Thyroid gland (tissue), 4 donors: ENCODE measurements at places on chromosomes 3 and 15. TPM values are rescaled to one million over a fixed set of nuclear protein-coding genes. Genes with fewer than 3 reads are reported as not detected.

DNA sequence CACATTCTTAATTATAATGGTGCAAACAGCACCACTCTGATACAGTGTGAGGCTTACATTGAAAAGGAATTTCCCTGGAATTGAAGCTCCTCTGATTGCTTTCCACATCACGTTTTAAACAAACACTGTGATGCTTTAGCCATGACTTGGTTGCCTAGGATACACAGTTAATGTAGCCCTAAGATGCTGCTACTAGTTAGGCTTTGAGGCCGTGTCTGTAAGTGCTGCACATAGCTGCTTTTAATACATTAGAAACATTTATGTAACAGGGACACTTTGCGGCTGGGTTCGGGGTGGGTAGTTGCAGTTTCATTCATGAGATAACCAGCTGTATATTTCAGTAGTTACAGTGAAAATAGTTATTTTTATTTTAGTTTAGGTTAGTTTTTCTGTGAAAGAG, 334.7 kb downstream of the NLGN1 start:
- no peaks in the 10 kb centered on the region for H3K4me1 ChIP-seq
- no peak overlapping the region for H3K27ac ChIP-seq
- no peak for DNase-seq
- no peak overlapping the region for H3K4me3 ChIP-seq

GRCh38 chr3:34020170-34020569, 221.7 kb downstream of the PDCD6IP start:
- H3K27me3 ChIP-seq: no peaks in the 10 kb centered on the region
- no peaks in the 10 kb centered on the region for H3K36me3 ChIP-seq
- H3K27ac ChIP-seq: no peak overlapping the region
- no peak for DNase-seq

DNA sequence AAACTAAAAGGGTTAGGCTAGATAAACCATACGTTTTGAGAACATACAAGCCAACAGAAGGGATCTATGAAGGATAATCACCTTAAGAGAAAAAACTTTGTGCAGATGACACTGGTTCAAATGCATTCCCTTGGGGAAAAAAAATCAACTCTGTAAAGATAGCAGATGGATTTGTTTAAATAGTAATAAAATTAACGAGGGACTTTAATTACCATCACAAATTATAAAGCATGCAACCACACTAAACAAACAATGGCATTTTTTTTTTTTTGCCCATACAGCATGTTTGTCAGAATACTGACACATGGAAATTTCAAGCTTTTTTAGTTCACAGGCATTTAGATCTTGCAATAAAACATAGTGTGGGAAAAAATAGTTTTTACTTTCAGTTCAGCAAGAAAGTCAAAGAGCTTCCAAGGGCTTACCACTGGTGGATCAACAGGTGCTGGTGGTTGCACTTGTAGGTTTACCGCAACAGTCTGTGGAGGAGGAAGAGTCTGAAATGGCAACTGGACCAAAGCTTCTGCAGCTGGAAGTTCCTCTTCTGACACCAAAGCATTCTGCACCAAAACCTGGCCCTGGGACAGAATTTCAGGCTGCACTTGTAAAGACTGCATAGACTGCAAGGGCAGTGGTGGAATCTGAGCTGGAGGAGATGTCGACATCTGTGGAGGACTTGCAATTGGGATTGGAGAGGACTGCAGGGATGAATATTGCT, 53.1 kb downstream of the PHC3 start:
- H3K4me3 ChIP-seq: no peak overlapping the region
- peaks cover 20% of the 10 kb centered on the region for H3K36me3 ChIP-seq

DNA sequence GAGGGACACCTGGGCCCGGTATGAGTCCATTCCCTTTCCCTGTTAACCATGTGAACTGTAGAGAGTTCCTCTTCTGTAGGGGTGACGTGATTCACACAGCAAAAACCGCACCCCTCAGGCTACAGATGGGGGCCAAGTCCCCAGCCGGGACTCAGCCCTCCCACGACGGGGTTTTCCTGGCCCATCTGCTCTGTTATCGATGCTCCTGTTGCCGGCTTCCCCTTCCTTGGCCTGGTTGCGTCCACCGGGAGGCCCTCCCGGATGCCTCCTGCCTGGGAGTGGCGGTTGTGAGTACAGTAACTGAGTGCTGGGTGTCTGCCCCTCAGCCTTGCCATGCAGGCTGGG, 817 bp upstream of the PLXNA1 start:
- H3K27me3 ChIP-seq: no peaks in the 10 kb centered on the region
- no peak for DNase-seq
- H3K4me3 ChIP-seq: no peak overlapping the region
- no peak overlapping the region for H3K27ac ChIP-seq
- H3K4me1 ChIP-seq: peaks cover 39% of the 10 kb centered on the region
- no peaks in the 10 kb centered on the region for H3K36me3 ChIP-seq

Gene CACNA2D3
- total RNA-seq: 4.8 TPM

DNA sequence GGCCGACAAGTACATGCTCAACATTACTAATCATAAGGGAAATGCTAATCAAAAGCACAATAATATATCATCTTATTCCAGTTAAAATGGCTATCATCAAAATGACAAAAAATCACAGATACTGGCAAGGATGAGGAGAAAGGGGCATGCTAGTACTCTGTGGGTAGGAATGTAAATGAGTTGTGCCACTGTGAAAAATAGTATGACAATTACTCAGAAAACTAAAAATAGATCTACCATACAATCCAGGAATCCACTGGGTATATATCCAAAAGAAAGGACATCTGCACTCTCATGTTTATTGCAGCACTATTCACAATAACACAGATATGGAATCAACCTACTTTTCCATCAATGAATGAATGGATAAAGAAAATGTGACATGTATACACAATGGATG, 1256.5 kb downstream of the SI start:
- no peak for DNase-seq
- H3K4me1 ChIP-seq: no peaks in the 10 kb centered on the region
- H3K36me3 ChIP-seq: no peaks in the 10 kb centered on the region
- no peak overlapping the region for H3K27ac ChIP-seq

- DNase-seq: peak; percentile 44
- no peaks in the 10 kb centered on the region for H3K36me3 ChIP-seq
- no peaks in the 10 kb centered on the region for H3K27me3 ChIP-seq
- peak overlapping the region; percentile 94 for H3K27ac ChIP-seq
- peaks cover 11% of the 10 kb centered on the region for H3K4me1 ChIP-seq
Observed at GRCh38 chr3:18423401-18424212, 1.5 kb downstream of the SATB1 start.

DNA sequence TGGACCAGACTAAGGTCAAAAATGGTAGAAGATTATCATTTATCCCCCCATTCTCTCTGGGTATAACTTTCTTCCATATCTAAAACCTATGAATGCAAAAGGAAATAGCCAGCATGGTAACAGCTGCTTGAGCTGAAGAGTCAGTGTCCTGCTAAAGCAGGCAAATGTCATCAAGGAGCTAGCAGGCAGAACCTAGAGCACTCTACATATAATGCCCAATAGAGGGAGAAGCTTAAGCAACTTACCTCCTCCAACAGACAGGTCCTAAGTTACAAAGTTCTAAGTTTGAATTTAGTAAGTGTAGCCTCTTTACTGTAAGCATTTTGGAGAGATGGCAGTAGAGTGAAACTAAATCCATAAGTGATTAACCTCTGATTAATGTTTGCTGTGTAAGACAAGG, 7.7 kb downstream of the RAF1 start:
- H3K4me1 ChIP-seq: peaks cover 46% of the 10 kb centered on the region
- no peak overlapping the region for H3K4me3 ChIP-seq
- no peaks in the 10 kb centered on the region for H3K27me3 ChIP-seq
- no peak for DNase-seq
- no peak overlapping the region for H3K27ac ChIP-seq

DNA sequence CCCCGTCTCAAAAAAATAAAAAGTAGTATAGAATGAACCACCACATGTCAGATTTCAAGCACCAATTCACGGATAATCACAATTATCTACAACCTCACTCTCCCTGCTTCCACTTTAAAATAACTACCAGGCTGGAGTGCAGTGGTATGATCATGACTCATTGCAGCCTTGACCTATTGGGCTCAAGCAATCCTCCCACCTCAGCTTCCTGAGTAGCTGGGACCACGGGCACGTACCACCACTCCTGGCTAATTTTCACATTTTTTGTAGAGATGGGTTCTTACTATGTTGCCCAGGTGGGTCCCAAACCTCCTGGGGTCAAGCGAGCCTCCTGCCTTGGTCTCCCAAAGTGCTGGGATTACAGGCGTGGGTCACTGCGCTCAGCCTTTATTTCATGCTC, 38.1 kb upstream of the LDHAL6B start:
- H3K4me3 ChIP-seq: no peak overlapping the region
- H3K27ac ChIP-seq: peak overlapping the region; percentile 91
- DNase-seq: no peak
- H3K27me3 ChIP-seq: no peaks in the 10 kb centered on the region

Gene NPHP3
- total RNA-seq: 34.4 TPM

Gene SH3GL3
- 0.40 TPM for total RNA-seq

DNA sequence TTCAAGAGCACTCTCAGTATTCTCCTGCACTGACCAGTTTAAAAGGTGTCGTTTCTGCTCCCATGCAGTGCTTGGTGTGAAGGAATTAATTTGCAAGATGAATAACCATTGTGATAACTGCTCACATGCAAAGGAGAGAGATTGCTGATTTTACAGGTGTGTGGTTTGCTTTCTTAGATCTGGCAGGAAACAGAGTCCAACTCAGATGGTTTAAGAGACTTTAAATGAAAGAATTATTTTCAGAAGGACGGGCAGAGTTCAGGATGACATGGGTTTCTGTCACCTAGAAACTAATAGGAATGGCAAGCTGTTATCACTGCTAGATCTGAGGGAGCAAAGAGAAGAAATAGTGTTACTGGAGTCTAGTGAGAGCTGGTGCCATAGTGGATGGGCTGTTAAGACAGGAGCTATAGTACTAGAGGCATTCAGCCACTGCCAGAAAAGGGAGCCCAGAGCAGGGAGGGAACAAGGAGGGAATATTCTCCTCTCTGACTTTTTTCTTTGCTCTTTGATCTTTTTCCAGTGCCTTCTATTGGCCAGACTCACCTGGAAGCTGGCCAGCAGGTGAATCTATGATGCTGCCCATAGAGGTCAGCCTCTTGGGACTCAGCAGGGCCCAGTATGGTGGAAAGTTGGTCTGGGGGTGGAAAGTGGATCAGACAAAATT, 14.9 kb downstream of the ATXN7 start:
- no peak overlapping the region for H3K27ac ChIP-seq
- no peaks in the 10 kb centered on the region for H3K27me3 ChIP-seq
- H3K4me1 ChIP-seq: peaks cover 6% of the 10 kb centered on the region
- H3K36me3 ChIP-seq: no peaks in the 10 kb centered on the region

GRCh38 chr3:38536671-38537070, 40.5 kb downstream of the EXOG start:
- no peaks in the 10 kb centered on the region for H3K4me1 ChIP-seq
- no peaks in the 10 kb centered on the region for H3K27me3 ChIP-seq
- no peak overlapping the region for H3K27ac ChIP-seq
- H3K4me3 ChIP-seq: no peak overlapping the region
- no peaks in the 10 kb centered on the region for H3K36me3 ChIP-seq
- DNase-seq: no peak

- H3K4me1 ChIP-seq: no peaks in the 10 kb centered on the region
- H3K4me3 ChIP-seq: no peak overlapping the region
- H3K36me3 ChIP-seq: no peaks in the 10 kb centered on the region
- no peaks in the 10 kb centered on the region for H3K27me3 ChIP-seq
Observed at GRCh38 chr3:23172059-23172458, 31.1 kb upstream of the UBE2E2 start.

Gene ZCWPW2
- total RNA-seq: 1.1 TPM

- H3K4me1 ChIP-seq: peaks cover 10% of the 10 kb centered on the region
- no peak overlapping the region for H3K4me3 ChIP-seq
- no peak for DNase-seq
- H3K27ac ChIP-seq: no peak overlapping the region
Observed at GRCh38 chr3:13025090-13025489, 48.1 kb downstream of the IQSEC1 start.

- DNase-seq: no peak
- no peaks in the 10 kb centered on the region for H3K4me1 ChIP-seq
- H3K27ac ChIP-seq: no peak overlapping the region
- H3K4me3 ChIP-seq: no peak overlapping the region
- no peaks in the 10 kb centered on the region for H3K27me3 ChIP-seq
Observed at GRCh38 chr3:82033186-82033585, 271.7 kb upstream of the GBE1 start.

DNA sequence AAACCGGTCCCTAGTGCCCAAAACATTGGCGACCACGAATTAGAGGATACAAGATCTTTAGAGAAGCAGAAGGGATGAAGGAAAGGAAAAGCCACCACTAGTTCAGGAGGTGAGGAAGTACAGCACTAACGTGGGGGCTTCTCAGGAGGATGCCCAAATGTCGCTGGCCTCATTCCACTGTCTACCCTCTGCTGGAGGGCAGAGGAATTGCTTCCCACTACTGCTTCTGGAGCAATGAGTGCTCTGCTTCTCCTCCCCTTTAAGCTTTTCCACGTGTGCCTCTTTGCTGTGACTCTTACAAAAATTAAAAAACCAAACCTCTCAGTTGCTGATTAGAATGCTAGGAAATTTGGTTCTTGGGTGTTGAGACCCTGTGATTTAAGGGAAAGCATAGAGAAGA, 281.3 kb downstream of the CLSTN2 start:
- no peak overlapping the region for H3K27ac ChIP-seq
- DNase-seq: no peak

GRCh38 chr15:71562251-71562650, 248.1 kb upstream of the NR2E3 start:
- no peak for DNase-seq
- H3K4me3 ChIP-seq: no peak overlapping the region
- H3K4me1 ChIP-seq: no peaks in the 10 kb centered on the region

DNA sequence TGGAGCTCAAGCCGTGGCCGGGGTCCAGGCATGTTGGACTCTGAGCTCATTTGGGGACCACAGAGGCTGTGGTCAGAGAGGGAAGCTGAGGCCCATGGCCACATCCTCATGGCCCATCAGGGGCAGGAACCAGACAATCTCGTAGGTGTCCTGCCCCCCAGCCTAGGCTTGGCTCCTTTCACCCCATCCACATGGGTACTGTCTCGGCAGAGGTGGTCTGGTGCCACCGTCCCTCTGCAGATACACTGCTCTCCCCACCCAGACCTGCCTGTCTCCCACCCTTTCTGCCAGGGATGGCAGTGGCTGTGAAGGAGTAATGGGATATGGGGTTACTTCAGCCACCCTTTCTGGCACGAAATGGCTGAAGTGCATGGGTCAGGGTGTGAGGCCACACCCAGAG, 7.9 kb downstream of the PRSS50 start:
- H3K27ac ChIP-seq: no peak overlapping the region
- H3K36me3 ChIP-seq: no peaks in the 10 kb centered on the region
- no peaks in the 10 kb centered on the region for H3K27me3 ChIP-seq
- H3K4me3 ChIP-seq: no peak overlapping the region
- H3K4me1 ChIP-seq: no peaks in the 10 kb centered on the region
- DNase-seq: no peak

- H3K4me1 ChIP-seq: no peaks in the 10 kb centered on the region
- H3K27ac ChIP-seq: no peak overlapping the region
- DNase-seq: no peak
- H3K27me3 ChIP-seq: no peaks in the 10 kb centered on the region
Observed at GRCh38 chr3:43036621-43037423, 57.7 kb downstream of the GASK1A start.

GRCh38 chr3:125051715-125052581, 3.8 kb downstream of the HEG1 start:
- DNase-seq: peak; percentile 47
- no peaks in the 10 kb centered on the region for H3K36me3 ChIP-seq

- no peak for DNase-seq
- H3K4me3 ChIP-seq: no peak overlapping the region
- no peaks in the 10 kb centered on the region for H3K36me3 ChIP-seq
- no peak overlapping the region for H3K27ac ChIP-seq
Observed at GRCh38 chr3:100045696-100046095, 68.6 kb downstream of the FILIP1L start.

GRCh38 chr3:195230244-195230643, 40.7 kb downstream of the XXYLT1 start:
- H3K4me1 ChIP-seq: no peaks in the 10 kb centered on the region
- H3K27ac ChIP-seq: no peak overlapping the region
- no peak overlapping the region for H3K4me3 ChIP-seq
- no peaks in the 10 kb centered on the region for H3K36me3 ChIP-seq
- no peak for DNase-seq

Gene GATM
- 20.6 TPM for total RNA-seq
